ENCODE measurements at places on chromosomes 12 and 14.

GRCh38 chr14:40292664-40293063 is 860.4 kb upstream of the FBXO33 start:
- DNase-seq, result no peak

GRCh38 chr12:104095289-104095688 is 31.0 kb downstream of the HCFC2 start:
- DNase-seq, result no peak

GRCh38 chr12:44000309-44000952 is 164.6 kb downstream of the TMEM117 start:
- DNase-seq, result no peak

GRCh38 chr14:89531661-89532335 is 114.8 kb upstream of the FOXN3 start:
- DNase-seq, result no peak

GRCh38 chr14:43338713-43339112 is 1168.4 kb downstream of the FSCB start:
- DNase-seq, result no peak

- DNase-seq, result no peak
Measured at GRCh38 chr12:6975297-6976032, 4.8 kb downstream of the EMG1 start.

DNA sequence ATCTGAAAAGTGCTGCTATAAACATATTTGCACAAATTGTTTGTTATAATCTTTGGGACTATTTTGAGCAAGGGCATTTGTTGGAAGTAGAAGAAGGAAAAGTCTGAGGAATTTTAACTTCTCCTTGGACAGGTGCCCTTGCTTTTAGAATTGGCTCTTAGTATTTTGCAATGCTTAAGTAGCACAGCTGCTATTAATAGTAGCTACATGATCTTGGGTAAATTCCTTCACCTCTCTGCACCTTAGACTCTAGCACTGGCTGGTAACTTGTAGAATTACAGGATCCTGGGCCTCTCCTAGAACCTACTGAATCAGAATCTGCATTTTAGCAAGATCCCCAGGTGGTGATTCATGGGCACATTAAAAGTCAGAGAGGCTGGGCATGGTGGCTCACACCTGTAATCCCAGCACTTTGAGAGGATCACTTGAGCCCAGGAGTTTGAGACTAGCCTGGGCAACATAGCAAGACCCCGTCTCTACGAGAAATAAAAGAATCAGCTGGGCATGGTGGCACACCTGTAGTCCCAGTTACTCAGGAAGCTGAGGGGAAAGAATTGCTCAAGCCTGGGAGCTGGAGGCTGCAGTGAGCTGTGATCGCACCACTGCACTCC is 10.8 kb upstream of the TMEM120B start:
- DNase-seq, result no peak

- DNase-seq, result no peak
Measured at GRCh38 chr12:54558311-54558710, 8.9 kb downstream of the PDE1B start.

DNA sequence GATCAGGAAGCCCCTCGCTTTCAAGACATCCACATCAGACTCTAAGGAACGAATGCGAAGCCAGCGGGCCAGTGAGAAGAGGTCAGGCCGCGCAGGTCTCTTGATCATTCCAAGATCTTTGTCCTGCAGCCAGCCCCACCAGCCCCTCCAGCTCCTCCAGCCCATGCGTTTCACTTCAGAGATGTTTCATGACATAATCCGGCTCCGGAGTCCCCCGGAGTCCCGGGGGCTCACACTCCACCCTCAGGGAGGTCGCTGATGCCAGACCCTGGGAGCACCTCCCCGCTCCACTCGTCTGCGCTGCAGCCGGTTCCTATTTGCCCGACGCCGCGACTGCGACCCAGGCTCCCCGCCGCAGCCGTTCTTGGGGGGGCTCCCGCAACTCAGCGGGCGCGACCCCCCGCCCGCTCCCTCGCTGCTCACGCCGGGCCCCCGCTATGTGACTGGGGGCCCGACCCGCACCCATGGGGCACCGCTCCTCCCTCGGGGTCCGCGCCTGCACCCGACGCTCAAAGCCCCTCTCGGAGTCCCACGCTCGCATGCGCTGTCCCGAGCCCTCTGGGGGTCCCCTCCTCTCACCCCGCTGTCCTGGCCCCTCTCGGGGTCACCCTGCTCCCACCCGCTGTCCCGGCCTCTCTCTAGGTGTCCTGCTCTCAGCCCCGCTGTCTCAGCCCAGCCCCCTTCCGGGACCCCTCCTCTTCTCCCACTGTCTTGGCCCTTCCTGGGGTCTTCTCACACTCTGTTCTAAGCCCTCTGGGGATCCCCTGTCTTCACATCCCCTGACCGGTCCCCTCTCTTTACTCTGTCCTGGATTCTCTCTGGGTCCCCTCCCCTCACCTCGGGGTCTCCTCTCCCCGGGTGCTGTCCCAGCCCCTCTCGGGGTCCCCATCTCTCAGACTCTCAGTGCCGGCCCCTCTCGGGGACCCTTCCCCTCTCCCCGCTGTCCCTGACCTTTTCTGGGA is 1.1 kb downstream of the TAOK3 start:
- DNase-seq, result no peak

DNA sequence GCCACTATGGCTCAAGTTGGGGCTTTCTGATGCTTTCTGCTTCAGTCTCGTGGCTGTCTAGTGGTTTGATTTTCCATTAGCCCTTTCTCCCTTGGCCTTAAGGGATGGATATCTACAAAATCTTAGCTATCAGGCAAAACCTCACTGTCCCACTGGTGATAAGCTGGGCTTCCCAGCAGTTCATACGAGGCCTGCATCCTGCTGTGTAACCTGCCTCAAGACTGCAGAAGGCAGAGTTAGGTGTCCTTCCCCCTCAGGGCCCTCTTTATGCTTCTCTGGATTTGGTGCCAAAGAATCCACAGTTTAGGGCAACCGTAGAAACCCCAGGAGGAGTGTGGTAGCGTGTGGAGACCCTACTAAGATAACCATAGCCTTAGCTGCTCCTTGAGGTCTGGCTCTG is 38.9 kb downstream of the ETV6 start:
- no peak for DNase-seq

GRCh38 chr14:90545382-90545781 is 148.6 kb downstream of the CALM1 start:
- DNase-seq, result no peak

DNA sequence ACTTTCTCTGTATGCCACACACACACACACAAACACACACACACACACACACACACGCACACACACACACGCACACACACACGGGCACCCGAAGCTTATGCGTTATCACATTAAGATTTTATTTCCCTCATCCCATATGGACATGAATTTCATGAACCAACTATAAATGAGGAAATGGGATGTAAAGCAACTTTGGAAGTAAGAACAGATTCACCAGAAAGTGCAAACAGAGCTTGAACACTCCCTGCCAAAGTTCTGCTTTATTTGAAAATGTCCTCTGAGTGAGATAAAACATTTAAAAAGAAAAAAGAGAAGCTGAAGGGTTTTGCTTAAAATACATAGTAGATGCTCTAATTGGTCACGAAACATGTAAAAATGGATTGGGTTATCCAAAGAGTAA is 90.4 kb upstream of the OTX2 start:
- no peak for DNase-seq

DNA sequence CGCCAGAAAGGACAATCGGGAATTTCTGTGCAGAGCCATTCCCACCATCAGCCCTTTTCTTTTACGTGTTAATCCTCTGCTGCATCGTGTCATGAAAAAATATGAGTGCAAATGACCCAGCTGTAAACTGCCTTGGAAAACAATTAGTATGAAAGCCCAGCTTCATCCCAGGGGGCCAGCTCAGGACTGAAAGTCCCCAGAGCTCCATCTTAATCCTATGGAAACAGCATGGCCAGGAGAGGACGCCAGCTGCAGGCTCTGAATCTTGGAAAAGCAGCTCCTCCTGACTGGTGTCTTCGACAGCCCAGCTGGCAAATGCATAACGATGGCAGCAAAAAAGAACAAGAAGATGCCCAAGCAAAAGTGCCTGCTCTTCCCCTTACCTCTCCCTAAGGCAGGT is 191.5 kb downstream of the NTF3 start:
- no peak for DNase-seq

- DNase-seq, result no peak
Measured at GRCh38 chr12:998020-998874, 7.2 kb downstream of the ERC1 start.

DNA sequence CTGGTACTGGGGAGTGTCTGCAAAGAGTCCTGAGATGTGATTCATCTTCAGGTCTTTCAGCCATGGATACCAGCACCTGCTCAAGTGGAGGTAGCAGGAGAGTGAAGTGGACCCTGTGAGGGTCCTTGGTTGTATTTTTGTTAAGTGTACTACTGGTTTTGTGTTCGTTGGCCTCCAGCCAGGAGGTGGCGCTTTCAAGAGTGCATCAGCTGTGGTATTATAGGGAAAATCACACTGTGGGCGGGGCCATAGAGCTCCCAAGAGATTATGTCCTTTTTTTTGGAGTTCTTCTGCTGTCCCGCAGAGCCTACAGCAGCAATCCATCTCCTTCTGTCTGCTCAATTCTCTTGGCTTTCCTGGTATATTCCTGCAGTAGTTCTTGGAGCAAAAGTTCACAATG is 66.8 kb downstream of the SPATA7 start:
- DNase-seq, result no peak

DNA sequence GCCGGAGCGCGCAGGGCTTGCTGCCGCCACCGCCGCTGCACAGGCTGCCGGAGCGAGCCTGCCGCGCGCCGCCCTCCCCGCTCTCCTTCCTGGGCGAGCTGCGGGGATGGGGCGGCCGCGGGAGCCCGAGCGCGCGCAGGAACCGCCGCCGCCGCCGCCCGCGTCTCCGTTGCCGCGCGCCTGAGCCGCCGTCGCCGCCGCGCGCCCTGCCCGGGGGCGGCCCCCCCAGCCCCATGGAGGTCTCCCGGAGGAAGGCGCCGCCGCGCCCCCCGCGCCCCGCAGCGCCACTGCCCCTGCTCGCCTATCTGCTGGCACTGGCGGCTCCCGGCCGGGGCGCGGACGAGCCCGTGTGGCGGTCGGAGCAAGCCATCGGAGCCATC is 352 bp downstream of the PLXNC1 start:
- DNase-seq, result no peak

- no peak for DNase-seq
Measured at GRCh38 chr12:114500775-114501473, 95.0 kb upstream of the TBX5 start.

- no peak for DNase-seq
Measured at GRCh38 chr12:99960311-99960710, 24.4 kb downstream of the ANKS1B start.

DNA sequence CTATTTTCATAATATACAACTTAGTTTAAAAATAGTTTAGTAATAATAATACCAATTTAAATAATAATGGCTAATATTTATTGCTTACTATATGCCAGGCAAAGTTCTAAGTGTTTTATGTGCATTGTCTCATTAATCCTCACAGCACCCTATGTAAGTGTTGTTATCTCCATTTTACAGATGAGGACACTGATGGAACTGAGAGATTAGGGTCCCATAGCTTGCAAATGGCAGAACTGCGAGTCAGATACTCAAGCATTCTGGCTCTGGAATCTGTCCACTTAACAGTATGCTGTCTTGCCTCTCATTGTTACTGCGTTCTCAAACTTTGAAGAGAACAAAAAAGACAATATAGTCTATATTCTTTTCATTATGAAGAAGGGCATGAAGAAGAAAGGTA is 19.0 kb downstream of the AP5M1 start:
- no peak for DNase-seq

- no peak for DNase-seq
Measured at GRCh38 chr12:117680312-117680711, 288.5 kb downstream of the KSR2 start.

DNA sequence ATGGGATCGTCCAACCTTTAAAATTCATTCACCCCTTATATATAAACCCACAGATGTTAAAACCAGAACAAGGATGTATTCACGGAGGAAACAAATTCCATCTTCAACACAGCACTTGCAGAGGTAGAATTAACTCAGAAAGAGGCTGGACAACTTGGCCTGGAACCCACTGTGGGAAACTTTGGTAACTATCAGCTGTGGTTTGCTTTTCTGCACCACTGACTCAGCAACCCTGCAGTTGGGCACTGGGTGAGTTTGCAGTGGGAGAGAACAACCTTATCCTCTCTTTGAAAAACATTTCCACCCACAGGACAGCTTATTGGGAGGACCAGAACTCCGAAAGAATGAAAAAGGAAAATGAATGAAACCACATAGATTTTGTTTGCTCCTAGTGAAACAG is 66.3 kb downstream of the ZNF664 start:
- DNase-seq, result no peak

GRCh38 chr12:71010143-71010479 is 89.6 kb upstream of the PTPRR start:
- no peak for DNase-seq

- no peak for DNase-seq
Measured at GRCh38 chr14:106487600-106487999, 961.2 kb downstream of the TMEM121 start.

DNA sequence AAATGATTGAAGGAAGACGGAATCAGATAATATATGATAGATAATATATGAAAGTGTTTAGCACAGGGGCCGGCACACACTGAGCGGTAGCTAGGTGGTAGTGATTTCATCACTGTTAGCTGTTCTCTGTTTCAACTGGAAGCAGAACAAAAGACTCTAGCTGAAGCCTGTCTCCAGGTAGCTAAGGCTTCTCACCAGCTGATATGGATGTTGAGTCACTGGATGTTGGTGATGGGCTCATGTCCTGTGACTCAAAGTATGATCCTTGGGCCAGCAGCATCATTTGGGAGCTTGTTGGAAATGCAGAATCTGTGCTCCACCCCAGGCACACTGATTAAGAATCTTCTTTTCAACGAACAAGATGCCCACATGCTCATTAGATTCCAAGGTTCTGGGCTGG is 21.7 kb upstream of the KCNA5 start:
- DNase-seq, result no peak

DNA sequence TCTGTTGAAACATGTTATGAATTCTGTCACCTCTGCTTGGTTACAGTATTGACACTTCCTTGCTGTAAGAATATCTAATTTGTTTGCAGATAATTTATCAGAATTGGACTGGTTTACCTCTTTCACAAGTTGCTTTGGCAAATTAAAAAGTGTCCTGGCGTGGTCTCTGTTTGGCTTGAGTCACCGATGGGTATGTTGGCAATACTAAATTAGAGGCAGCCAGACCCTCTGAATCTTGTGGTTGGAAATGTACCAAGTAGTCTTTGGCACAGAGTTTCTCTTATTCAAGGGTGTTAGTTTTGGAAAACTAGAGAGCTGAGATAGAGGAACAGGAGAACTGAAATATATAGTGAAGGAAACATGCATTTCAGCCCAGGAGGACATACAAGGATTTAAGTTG is 521.1 kb upstream of the MGAT4C start:
- no peak for DNase-seq

DNA sequence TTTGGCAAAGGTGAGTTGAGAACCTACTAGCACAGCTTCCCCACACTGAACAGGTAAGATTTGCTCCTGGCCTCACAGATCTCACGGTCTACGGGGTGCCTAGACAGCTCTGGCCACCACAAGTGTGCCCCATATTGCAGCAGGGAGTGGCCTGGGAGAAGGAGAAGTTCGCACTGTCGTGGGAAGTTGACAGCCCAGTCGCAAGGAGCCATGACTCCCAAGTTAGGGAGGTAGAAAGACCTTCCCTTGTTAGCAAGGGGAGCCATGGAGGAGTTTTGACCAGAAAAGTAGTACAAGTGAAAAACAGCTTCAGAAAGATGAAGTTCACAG is 316.3 kb downstream of the BCL11B start:
- DNase-seq, result no peak

Data from CD4-positive, alpha-beta T cell treated with Interleukin-15 for 1 hour (primary cell).